ENCODE measurements at places on chromosomes 2 and 18. TPM values are rescaled to one million over a fixed set of nuclear protein-coding genes. Genes with fewer than 3 reads are reported as not detected.
A peak's percentile ranks its signal among the peaks of the same experiment; 100 is the strongest.

FAM110C gene
- total RNA-seq = 14.2 TPM

- no peak for DNase-seq
These were observed 400.6 kb downstream of the THSD7B start for GRCh38 chr2:137165968-137166367.

DNA sequence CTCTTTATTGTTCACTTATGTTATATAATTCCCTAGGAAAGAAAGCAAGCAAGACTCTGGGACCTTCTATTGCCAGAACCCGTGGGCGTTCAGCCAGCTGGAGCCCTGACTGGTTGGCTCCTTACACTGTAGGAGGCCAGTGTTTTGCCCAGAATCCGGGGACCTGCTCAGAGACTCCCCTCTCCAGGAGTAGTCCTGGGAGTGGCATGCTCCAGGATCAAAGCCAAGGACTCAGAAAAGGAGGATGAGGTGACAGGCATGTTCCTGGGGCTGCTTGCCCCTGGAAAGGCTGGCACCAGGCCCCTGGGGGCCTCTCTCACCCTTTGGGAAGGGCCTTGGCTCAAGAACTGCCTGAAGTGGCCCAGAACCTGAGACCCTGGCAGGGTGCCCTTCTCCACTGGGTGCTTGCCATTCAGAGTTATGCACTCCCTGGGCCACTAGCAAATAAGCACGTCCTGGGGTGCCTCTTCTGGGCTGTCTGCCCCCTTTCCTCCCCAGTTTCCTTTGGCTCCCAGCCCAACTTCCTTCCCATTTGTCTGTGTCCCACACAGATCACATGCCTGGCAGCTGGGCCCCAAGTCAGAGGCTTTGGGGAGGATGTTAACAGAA is 19.6 kb upstream of the KIF3C start:
- DNase-seq = peak; percentile 52

- no peak for DNase-seq
These were observed 105.6 kb downstream of the PRPF40A start for GRCh38 chr2:152611458-152612231.

GRCh38 chr2:24592441-24593100 is 101.5 kb downstream of the NCOA1 start:
- no peak for DNase-seq

- DNase-seq = no peak
These were observed 83.4 kb downstream of the ZFP36L2 start for GRCh38 chr2:43142921-43143438.

GRCh38 chr2:152823905-152824304 is 105.5 kb downstream of the ARL6IP6 start:
- DNase-seq = no peak

- DNase-seq = no peak
These were observed 287.9 kb upstream of the HNMT start for GRCh38 chr2:137676346-137676745.
